ENCODE measurements at places on chromosomes 2 and 18.

DNA sequence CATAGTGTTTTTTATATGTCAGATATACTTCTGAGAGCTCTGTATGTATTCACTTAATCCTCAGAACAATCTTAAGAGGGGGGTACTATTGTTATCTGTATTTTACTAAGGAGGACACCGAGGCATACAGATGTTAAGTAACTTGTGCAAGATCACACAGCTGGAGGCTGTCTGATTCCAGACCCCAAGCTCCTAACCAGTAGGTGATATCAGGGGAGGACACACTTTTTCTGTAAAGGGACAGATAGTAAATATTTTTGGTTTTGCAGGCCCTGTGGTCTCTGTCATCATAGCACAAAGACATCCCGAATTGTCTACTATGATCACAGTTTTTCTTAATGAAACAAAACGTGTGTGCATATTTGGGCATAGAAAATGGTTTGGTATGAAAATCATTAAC lies 143.7 kb downstream of the LAMA3 start:
- no peak for DNase-seq

DNA sequence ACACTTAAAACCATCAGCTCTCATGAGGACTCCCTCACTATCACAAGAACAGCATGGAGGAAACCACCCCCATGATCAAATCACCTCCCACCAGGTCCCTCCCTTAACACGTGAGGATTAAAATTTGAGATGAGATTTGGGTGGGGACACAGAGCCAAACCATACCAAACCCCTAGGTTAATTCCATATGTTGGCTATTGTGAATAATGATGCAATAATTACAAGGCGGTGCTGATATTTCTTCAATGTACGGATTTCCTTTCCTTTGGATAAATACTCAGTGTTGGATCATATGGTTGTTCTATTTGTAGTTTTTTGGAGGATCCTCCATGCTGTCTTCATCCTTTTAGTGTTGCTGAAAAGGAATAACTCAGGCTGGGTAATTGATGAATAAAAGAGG lies 652.1 kb upstream of the PKDCC start:
- DNase-seq: no peak

GRCh38 chr2:153195342-153195741 lies 283.2 kb downstream of the RPRM start:
- DNase-seq: no peak

GRCh38 chr2:75500633-75501032 lies 60.1 kb downstream of the EVA1A start:
- no peak for DNase-seq

DNA sequence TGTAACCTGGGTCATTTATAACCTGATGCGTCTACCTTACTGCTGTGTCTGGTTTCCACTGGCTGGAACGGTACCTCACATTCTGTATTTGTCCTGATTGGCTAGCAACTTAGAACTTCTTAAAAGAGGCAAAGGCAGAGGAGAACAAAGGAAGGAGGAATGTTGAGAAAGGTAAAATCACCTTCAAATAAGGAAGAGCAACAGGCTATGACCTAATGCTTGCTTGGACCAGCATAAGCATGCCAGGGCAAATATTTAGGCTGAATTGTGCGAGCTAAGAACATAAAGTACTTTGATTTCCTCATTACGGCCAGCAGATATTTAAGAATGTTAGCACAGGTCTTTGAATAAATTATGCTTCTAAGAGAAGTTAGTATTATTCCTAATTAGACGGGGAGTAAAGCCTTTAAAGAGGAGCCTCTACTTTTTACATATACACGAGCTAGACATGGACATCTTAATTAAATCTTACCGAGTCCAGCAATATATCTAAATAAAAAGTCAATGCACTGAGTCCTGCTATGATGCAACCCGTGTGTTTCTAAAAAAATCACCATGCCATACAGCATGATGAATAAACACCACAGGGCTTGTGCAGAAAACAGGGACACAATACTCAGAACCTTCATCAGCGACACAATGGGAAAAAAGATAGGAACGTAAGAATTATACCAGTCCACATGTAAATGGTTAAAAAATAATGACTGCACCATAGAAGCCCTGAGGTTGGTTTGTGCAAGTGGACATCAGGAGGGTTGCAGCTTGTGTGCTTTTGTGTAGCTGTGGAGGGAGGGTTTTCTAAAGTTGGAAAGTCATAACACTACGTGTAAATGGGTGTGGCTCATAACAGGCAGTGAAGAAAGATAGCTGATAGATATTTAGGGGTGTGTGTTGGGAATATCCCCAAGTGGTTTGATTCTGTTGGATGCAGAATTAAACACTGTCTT lies 14.2 kb downstream of the SEPTIN2 start:
- no peak for DNase-seq

GRCh38 chr2:57180042-57180567 lies 866.5 kb upstream of the VRK2 start:
- DNase-seq: no peak

DNA sequence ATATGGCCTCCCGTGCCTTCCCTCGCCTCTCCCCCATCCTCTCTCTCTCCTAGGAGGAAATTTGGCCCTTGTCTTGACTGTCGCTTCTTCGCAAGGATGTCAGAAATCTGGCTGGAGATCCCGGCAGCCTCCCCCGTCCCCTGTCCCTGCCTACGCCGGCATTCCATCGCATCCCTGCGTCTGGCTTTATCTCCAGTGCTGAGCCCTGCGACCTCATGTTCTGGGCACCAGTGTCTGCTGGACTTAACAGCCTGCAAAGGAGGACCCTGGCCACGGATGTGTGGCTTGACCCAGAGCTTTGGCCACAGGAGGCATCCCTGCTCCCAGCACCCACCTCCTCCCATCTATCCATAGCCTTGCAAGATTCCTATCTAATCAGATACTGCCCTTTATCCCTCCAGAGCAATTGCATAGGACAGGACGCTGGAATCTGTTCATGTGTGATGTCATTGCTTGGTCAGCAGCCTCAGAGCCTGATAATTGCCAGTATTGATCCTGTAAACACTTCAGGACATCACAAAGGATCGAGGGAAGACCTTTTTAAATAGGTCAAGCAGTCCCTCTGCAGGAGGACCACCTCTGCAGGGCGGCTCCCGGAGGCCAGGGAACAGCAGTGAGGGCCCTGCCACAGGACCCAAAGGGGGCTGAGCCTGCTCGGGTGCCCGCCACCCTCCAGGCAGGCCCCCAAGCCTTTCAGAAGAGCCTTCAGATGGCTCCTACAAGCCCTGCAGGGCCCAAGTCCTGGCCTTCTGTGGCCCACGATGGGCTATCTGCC lies 168.2 kb downstream of the TWIST2 start:
- no peak for DNase-seq

DNA sequence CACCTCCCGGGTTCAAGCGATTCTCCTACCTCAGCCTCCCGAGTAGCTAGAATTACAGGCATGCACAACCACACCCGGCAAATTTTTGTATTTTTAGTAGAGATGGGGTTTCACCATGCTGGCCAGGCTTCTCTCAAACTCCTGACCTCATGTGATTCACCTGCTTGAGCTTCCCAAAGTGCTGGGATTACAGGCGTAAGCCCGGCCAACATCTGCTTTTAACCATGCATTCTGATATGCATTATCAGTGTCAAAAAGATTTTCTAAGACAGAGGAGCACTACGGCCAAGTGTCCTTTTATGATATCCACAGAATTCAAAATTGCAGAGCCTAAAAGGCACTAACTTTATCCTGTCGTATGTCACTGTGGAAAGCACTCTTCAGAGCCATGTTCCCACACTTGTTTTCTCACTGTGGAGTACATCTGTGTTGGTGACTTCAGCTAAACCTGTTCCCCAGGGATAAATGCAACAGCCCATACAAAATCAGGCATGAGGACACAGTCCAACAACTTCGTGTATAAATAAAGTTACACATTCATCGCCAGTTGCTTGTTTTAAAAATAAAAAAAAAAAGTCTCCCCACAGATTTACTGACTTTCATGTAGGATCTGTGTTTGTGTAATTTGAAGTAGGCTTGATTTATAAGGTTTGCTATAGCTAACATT lies 56.4 kb downstream of the STK25 start:
- no peak for DNase-seq

DNA sequence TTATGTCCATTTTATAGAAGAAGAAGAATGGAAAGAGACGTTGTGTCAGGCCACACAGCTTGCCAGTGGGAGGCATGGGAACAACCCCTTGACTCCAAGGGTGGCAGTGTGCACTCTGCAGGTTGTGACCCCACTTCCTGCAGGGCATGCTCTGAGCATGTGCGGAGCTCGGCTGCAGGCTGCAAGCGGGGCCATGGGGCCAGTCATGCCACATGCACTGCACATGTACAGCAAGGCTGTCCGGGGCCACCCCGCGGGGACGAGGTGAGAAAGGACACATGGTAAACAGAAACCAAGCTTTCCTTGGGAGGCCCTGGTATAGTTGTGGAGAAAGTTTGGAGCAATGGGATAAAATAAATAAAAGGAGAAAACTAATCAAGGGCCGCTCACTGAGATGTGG lies 47.4 kb upstream of the DNMT3A start:
- DNase-seq: no peak

DNA sequence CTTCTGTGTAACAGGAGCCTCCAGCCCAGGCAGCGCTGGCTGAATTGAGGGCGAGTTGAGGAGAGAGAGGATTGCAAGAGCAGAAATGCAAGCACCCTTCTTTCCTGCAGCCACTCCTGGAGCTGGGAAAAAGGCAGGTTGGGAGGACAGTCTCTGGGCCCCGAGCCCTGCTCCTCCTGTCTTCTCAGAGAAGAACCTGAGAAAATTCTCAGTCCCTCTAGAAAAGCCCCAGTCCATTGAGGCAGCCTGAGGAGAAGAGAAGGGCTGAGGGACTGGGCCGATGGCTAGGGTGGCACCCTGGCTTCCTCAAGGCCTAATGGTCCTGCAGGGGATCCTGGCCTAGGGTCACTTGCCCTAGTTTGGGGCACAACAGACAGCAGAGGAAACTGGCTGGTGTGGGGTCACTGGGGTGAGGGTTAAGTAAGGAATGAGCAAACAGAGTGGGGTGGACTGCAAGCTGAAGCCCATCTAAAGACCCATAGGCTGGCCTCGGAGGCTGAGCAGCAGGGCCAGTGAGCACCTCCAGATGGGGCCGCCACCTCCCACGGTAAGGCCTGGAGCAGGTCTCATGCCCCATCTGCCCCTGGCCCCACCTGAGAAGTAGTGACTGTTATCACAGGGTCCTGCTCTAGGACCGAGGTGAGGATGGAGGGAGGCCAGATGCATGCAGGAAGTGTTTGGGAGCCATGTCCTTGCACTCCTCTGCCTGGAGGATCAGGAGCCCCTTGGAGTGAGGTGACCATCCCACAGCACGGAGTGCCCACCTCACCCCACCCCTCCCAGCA lies 12.4 kb downstream of the CIB4 start:
- no peak for DNase-seq

GRCh38 chr2:227623226-227623625 lies 5.9 kb downstream of the SCYGR4 start:
- DNase-seq: no peak

GRCh38 chr2:17979707-17980106 lies 101.2 kb downstream of the KCNS3 start:
- no peak for DNase-seq

- no peak for DNase-seq
Measured at GRCh38 chr2:202278944-202279343, 13.4 kb downstream of the NOP58 start.

DNA sequence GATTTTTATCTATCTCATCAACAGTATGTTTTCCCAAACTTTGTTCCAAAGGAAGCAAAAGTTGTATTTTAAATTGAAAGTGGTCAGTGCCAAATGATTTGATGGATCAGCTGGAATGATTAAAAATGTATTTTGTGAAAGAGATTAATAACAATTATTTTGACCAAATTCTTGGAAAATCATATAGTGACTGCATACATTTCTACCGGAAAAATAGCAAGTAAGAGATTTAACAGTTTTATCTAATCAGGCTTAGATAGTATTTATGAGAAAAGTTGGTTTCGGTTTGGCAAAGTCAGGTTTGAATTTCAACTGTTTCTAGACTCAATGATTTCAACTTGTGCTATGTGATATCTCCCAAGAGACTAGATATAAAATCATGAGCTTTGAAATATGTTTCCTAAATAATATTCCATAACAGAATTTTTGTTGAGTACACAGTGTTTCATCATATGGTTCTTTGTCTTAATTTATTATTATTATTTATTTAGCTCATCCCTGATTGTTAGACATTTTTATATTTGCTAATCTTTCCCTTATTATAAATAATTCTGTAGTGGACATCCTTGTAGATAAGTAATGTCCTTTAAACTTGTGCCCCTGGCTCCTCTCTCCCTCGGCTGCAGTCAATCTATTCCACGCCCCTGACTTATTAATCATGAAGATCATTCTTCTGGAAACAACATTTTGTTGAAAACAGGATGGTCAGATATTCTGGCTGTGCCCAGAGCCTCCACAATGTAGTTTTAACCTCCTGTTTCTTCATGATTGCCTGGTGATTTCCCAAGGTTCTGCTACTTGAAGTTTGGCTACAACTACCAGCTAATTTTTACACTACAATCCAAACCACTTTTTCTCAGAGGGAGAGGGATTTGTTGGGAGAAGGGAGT lies 520.7 kb upstream of the TCF4 start:
- no peak for DNase-seq

GRCh38 chr2:127570282-127571250 lies 35.1 kb downstream of the MYO7B start:
- DNase-seq: no peak

- no peak for DNase-seq
Measured at GRCh38 chr18:63152096-63152495, 167.5 kb downstream of the BCL2 start.

GRCh38 chr2:166115589-166115988 lies 12.2 kb downstream of the SCN1A start:
- DNase-seq: no peak

GRCh38 chr2:99987160-99987559 lies 155.2 kb downstream of the AFF3 start:
- DNase-seq: no peak

DNA sequence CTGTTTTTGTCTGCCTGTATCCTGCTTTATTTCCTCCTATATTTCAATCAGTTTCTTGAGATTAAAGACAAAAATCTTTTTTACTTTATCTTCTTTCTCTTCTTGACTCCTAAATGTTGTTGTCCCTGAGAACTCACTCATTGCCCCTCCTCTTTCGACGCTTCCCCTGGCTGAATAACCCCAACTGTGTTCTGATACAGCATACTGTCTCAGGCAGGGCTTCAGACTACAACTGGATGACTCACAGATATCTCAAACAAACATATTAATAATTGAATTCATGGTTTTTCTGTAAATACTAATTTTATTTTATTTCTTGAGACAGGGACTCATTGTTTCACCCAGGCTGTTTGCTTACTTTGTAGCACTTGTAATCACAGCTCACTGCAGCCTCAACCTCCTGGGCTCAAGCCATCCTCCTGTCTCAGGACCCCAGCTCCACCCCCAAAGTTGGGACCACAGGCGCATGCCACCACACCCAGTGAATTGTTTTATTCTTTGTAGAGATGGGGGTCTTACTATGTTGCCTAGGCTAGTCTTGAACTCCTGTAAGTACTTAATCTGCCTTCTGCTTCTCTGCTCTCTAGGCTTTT lies 9.4 kb downstream of the ITGAV start:
- DNase-seq: no peak

- no peak for DNase-seq
Measured at GRCh38 chr2:126644630-126645191, 11.2 kb upstream of the GYPC start.

DNA sequence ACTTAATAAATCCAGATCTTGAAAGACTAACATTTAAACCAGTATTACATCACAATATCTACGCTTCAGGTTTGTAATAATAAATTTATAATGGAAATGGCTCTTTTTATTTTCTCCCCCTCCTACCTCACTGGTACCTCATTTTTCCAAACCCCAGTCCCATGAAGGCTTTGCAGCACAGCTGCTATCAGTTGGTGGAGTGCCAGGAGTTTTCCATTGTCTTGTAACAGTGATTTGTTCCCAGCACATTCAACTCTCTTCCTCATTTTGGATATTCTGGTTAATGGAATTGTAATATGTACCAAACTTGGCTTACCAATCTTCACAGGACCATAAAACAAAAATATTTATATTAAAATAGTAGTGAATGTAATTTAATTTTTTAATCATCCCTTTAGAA lies 91.2 kb downstream of the VRK2 start:
- DNase-seq: no peak
